ENCODE measurements at places on chromosomes 1 and 21.

- no peak for DNase-seq
Measured at GRCh38 chr21:35730325-35730724, 330.0 kb downstream of the SETD4 start.

DNA sequence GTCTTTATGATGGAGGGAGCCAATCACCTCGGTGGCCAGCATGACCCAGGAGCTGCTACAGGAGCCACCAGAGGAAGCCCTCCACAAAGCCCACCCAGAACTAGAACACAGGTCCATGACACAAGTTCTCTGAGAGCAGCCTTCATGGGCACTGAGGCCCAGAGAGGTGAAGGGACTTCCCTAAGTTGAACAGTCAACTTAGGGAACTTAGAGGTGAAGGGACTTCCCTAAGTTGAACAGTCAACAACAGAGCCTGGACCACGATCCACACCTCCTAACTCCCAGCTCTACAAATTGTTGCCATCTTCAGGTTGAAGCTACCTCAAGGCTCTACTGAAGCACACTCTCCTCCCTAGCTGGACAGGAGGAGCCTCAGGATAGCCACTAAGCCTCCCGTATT, 132.7 kb downstream of the CCDC185 start:
- DNase-seq = no peak

DNA sequence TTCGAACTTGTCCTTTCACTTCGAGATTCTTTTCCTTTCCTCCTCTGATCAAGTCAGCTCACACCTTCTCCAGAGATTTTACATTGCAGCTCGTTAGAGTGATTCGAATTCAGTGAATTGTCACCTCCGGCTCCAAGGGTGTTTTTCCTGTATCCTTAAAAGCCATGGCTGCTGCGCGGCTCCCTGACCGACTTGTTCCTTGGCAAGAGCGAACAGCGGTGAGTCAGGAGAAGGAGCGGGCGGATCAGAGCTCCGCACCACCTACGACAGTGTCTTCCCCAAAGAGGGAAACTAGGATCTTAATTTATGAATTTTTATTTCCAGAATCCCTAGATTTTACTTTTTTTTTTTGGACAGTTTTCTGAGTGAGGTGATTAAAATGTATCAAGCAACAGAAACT, 204.4 kb upstream of the ADGRL2 start:
- no peak for DNase-seq

DNA sequence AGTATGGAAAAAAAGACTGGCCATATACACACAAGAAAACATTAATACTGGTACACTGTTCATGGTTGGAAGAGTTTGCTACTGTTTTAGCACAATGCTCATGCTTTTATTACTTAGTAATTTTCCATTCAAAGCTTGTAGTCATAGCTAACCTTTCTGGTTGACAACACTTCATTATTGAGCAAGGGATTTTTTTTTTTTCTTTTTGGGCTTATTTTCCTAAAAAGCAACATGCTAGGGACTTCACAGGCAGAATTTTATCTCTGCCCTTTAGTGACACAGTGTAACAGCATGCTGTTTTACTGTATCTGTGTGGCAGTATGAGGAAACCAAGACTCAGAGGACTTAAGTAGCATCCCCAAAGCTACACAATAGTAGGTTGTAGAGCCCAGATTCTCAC, 58.5 kb downstream of the FGGY start:
- DNase-seq = no peak

DNA sequence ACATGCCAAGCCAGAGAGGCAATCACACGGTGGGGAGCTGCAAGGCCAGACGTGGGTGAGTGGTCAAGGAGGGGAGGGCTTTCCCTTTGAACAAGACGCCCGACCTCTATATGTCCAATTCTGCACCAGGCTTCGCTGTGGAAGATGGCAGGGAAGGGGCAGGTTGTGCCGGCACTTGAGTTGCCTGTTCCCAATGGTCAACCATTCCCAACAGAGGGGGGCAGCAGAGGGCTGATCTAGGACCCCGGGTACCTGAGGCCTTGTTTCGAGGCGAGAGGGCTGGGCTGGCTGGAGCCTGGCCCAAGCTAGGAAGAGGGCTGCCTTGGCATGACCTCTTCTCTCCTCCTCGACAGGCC, 64.9 kb downstream of the TMEM53 start:
- peak; percentile 3 for DNase-seq

DNA sequence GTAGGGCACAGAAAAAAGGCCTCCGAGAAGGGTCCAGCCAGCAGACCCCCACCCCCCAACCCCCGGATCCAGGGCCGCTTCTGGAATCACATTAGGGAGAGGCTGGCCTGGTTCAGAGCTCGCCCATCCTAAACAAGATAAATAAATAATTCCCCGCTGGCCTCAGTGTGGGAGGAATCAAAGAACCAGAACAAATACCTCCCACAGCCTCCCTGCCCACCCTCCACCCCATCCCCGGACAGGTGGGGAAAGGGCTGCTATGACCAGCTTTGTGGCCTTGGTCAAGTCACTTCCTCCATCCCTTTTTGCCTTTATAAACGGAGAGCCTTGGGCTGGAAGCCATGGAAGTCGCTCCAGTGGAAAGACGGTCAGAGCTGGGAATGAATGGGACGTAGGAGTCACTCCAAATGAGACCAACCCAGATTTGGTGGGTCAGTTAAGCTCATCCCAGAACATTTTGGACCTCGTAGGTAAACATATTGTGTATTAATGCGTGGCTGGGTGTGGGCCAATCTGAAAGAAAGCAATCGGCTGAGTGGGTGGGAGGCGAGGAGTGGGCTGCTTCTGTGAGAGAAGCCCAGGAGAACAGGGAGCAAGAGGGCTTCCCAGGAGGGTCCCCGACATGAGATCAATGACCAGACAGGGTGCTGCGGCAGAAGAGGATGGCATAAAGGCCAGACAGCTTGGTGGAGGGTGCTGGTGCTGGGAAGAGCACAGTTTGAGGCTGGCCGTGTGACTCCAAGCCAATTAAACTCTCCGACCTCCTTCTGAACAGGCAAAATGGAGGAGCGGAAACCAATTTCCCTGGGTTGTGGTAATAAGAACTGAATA, 63.3 kb downstream of the MEF2D start:
- DNase-seq = no peak
